ENCODE measurements at places on chromosomes 16 and 17.

DNA sequence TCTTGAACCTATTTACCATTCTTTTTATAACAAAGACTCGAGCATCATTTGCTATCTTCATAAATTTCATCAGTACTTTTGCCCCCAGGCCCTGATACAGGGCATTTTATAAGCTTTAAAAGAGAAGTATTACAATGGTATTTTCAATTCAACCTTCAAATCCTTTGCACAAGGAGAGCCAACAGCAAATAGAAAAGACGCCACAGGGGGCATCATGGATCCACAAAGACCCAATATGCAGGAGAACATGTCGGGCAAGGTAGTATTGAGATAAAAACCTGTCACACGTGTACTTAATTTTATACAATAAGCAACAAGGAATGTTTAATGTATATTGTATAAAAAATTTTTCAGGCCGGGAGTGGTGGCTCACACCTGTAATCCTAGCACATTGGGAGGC is 10.2 kb downstream of the MAP3K14 start:
- DNase-seq = no peak

GRCh38 chr16:51119556-51119955 is 31.5 kb downstream of the SALL1 start:
- DNase-seq = no peak

GRCh38 chr17:19744492-19744891 is 3.6 kb downstream of the ALDH3A1 start:
- peak; percentile 42 for DNase-seq

DNA sequence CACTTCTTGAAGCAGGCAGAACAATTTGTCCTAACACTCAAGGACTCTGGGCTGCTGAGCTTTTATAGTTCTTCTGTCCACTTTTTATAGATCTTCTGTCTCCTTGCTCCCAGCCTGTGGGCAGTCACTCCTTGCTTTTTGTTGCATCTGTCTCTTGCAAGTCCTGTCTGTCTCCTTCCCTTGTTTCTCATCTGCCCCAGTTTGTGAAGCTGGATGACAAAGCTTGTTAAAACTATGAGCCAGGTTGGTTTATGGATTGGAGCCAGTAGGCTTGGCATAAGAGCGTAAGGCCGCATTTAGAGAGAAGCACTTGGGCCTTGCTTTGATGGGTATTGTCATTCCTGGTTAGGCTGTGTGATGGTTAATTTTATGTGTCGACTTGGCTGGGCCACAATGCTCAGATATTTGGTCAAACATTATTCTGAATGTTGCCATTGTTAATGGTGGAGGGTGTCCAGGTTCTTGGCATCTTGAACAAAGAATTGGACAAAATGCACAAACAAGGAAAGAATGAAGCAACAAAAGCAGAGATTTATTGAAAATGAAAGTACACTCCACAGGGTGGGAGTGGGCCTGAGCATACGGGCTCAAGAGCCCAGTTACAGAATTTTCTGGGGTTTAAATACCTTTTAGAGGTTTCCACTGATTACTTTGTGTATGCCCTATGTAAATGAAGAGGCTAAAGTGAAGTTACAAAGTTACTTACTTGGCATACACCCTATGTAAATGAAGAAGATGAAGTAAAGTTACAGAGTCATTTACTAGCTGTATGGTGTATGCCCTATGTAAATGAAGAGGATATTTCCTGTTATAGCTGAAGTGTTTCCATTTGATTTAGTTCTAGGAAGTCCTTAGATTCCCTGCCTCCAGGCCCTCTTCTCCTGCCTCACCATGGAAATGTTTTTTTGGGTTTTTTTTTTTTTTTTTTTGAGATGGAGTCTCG is 8.0 kb upstream of the CPPED1 start:
- no peak for DNase-seq

GRCh38 chr16:53662072-53662471 is 41.6 kb downstream of the RPGRIP1L start:
- DNase-seq = no peak

- DNase-seq = no peak
Measured at GRCh38 chr16:46822270-46822669, 8.7 kb downstream of the C16orf87 start.

- no peak for DNase-seq
Measured at GRCh38 chr16:30548416-30549253, 9.5 kb downstream of the ZNF764 start.

DNA sequence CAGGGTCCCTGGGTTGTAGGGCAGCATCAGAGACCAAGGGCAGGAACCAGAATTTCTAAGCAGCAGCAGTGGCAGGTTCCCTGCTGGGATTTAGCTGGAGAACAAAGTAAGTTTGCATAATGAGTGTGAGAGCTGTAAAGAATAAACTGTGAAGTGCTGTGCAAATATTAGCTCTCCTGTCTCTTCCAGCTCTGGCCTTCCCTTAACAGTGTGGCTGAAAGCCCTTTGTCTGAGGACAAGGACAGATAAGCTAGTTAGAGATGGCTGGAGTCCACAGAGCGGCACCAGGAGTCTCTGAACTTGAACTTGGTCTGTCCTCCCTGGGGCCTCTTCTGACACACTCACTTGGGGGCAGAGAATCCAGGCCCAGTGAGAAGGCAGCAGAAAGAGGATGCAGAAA is 98.2 kb upstream of the WSCD1 start:
- DNase-seq = peak; percentile 74

DNA sequence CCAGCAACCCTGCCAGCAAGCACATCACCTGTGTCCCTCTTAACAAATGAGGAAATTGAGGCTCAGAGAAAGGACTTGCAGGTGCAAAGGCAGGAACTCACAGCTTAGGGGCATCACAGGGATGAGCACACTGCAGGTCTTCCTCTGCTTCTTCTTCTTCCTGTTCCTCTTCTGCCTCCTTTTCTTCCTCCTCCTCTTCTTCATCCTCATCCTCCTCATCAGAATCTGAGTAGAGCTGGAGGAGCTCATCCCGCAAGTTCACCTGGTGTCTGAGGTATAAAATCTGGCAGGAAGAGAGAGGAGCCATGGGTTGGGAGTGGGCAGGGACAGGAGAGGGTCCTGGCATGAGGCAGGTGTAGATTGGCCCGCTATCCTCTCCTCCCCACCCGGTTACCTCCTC is 2.6 kb downstream of the HAP1 start:
- no peak for DNase-seq

DNA sequence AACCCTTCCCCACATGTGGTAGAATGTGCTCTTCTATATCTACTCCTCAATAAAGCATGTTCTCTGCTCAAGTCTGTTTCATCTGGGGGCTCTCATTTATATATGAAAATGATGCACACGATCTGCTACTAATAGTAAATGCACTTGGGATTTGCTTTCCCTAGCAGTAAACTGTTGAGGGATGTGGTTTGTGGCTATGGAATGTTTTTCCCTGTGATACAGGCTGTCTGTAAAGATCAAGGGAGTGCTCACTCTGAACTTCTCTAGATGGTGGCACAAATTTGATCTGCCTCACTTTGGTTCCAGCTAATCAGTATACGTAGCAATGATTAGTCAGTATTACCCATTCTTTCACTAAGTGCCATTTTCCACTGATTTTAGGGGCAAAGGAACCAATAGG is 18.8 kb downstream of the TAC4 start:
- no peak for DNase-seq

- no peak for DNase-seq
Measured at GRCh38 chr16:70687102-70687511, 1.3 kb upstream of the MTSS2 start.

GRCh38 chr17:45703806-45704205 is 80.3 kb upstream of the CRHR1 start:
- no peak for DNase-seq

DNA sequence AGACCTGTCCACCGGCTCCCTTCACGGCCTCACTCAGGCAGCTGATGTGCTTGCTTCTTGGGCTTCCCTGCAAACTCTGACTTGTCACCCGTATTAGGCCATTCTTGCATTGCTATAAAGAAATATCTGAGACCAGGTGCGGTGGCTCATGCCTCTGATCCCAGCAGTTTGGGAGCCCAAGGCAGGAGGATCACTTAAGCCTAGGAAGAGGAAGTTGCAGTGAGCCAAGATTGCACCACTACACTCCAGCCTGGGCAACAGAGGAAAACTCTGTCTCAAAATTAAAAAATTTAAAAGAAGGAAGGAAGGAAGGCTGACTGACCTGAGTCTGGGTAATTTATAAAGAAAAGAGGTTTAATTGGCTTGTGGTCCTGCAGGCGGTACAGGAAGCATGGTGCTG is 17.0 kb downstream of the SOST start:
- DNase-seq = no peak

DNA sequence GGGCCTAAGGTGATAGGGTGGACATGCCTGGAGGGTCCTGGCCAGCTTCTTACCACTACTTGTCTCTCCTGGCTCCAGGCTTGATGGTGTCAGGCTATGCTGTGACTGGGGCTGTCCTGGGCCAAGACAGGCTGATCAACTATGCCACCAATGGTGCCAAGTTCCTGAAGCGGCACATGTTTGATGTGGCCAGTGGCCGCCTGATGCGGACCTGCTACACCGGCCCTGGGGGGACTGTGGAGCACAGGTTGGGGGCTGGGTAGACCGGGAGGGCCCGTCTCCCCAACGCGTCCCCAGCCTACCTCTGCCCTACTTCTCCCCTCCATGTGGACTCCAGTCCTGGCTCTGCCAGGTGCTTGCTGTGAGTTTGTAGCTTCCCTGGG is 4.5 kb downstream of the SPATA20 start:
- DNase-seq = no peak

- no peak for DNase-seq
Measured at GRCh38 chr17:2433696-2434095, 32.8 kb upstream of the MNT start.

GRCh38 chr17:41773190-41773588 is 13.3 kb downstream of the JUP start:
- DNase-seq = no peak

DNA sequence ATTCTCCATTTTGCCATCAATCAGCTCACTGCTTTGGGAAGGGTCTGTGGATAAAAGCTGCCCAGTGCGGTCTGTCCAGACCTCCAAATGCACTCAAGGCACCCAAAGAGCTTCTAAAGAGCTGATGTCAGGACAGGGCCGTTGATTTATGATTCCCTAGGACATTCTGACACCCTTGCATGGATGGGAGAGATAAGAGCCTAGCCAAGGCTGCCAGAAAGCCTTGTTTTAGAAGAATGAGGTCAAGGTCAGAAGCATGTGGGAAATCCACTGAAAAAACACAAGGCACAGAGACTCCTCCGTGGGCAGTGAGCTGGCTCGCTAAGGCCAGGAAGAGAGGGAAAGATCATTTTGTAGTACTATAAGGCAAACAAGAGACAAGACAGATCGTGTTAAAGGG is 214.0 kb downstream of the CDH11 start:
- no peak for DNase-seq

GRCh38 chr16:22001591-22001990 is 675 bp upstream of the PDZD9 start:
- no peak for DNase-seq

DNA sequence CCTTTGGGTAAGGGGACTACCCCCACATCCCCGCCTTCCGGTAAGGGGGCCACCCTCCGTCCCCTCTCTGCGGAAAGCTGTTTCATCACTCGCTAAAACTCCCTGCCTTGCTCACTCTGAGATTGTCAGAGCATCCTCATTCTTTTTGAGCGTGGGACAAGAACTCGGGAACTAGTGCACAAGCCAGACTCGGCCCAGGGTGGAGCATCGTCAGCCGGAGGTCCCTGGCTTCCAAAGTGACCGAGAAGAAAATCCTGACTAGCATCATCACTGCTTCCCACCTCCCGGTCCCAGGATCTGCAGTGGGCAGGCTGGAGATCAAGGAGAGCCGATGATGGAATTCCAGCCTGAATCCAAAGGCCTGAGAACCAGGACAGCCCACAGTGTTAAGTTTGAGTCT is 380.3 kb downstream of the SEC14L1 start:
- no peak for DNase-seq

DNA sequence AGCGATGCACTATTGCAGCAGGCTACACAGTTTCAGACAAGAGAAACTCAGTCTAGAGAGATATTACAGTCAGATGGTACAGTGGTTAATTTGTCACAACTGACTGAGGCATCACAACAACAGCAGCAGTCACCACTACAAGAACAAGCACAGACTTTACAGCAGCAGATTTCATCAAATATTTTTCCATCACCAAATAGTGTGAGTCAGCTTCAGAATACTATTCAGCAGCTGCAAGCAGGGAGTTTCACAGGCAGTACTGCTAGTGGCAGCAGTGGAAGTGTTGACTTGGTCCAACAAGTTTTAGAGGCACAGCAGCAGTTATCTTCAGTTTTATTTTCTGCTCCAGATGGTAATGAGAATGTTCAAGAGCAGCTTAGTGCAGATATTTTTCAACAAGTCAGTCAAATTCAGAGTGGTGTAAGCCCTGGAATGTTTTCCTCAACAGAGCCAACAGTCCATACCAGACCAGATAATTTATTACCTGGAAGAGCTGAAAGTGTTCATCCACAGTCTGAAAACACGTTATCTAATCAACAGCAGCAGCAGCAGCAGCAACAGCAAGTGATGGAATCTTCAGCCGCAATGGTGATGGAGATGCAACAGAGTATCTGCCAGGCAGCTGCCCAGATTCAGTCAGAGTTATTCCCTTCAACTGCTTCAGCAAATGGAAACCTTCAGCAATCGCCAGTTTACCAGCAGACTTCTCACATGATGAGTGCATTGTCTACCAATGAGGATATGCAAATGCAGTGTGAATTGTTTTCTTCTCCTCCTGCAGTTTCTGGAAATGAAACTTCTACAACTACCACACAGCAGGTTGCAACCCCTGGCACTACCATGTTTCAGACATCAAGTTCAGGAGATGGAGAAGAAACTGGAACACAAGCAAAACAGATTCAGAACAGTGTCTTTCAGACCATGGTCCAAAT is 34.1 kb downstream of the NQO1 start:
- no peak for DNase-seq

DNA sequence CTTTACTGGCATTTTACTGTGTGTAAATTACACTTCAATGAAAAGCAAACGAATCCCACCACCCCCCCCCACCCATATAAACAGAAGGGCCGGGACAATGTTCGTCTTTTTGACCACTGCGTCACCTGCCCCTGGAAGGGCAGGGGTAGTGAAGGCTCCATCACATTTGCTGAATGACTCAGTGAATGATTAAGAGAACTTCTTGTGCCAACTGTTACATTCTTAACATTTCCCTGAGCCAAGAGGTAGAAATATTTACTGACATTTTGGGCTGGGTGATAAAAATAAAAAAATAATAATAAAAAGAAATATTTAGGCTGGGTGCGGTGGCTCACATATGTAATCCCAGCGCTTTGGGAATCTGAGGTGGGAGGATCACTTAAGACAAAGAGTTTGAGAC is 24.1 kb downstream of the C16orf96 start:
- no peak for DNase-seq

Measured in NCI-H1105 treated with DMSO at 0.1 percent for 48 hours (cell line).